ENCODE measurements at places on chromosomes 12 and 14.
A peak's percentile ranks its signal among the peaks of the same experiment; 100 is the strongest.

GRCh38 chr14:94470311-94470710 is 5.7 kb downstream of the SERPINA9 start:
- no peak for DNase-seq

DNA sequence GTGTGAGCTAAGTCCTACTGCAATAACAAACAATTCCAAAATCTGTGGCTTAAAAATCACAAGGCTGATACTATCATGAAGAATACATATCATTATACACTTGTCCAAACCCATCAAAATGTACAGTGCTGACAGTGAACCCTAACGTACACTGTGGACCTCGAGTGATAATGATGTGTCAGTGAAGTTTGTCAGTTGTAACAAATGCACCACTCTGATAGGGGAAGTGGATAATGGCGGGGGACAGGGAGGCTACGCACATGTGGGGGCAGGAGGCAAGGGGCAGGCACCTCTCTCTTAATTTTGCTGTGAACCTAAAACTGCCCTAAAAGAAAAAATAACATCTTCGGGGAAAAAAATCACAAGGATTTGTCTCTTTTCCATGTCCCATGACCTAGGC is 100.0 kb downstream of the VRK1 start:
- no peak for DNase-seq

GRCh38 chr12:103462675-103463074 is 33.1 kb downstream of the C12orf42 start:
- DNase-seq, result no peak

- DNase-seq, result peak; percentile 77
Observed at GRCh38 chr12:93624595-93625294, 52.3 kb downstream of the SOCS2 start.

DNA sequence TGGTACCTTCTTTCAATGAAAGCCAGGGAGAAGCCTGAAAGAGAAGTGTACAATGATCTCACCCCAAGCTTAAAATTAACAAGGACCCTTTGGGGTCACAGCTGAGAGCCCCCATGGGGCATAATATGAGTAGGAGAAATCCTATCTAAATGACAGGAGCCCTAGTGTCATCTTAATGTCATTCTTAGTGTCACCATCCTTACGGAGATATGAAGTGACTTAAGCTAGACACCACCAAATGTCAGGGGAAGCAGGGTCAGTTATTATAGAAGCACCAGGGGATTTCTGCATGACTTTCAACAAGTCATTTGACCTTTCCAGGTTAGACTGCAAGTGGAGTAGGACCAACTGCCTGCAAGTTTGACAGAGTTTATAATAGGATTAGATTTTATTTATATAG is 28.9 kb upstream of the STON2 start:
- no peak for DNase-seq

GRCh38 chr12:103768467-103769123 is 72.4 kb downstream of the NT5DC3 start:
- peak; percentile 67 for DNase-seq

GRCh38 chr14:97634751-97635150 is 837.6 kb downstream of the VRK1 start:
- DNase-seq, result peak; percentile 6

- DNase-seq, result no peak
Observed at GRCh38 chr14:104277416-104278213, 139.2 kb downstream of the KIF26A start.

- DNase-seq, result no peak
Observed at GRCh38 chr14:103223818-103224352, 100.6 kb downstream of the TNFAIP2 start.

DNA sequence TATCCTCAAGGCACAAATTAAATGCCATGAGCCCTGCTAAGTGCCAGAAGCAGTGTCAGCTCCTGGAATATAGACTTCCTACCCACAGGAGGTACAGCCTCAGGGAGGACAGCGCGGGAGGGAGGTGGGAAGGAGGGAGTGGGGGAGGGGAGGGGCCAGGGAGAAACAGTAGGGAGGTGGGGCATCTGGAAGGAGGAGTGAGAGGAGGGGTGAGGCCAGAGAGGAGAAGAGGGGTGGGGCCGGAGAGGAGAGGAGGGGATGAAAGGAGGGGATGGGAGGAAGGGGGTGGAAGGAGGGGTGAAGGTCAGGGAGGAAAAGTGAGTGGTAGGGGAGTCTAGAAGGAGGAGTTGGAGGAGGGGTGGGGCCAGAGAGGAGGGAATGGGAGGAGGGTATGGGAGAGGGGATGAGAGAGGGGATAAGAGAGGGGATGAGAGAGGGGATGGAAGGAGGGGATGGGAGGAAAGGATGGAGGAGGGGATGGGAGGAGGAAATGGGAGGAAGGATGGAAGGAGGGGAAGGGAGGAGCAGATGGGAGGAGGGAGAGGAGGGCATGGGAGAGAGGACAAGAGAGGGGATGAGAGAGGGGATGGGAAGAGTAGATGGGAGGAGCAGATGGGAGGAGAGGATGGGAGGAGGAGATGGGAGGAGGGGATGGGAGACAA is 9.2 kb upstream of the CCDC197 start:
- no peak for DNase-seq

GRCh38 chr14:55381561-55381960 is 30.1 kb downstream of the ATG14 start:
- no peak for DNase-seq

DNA sequence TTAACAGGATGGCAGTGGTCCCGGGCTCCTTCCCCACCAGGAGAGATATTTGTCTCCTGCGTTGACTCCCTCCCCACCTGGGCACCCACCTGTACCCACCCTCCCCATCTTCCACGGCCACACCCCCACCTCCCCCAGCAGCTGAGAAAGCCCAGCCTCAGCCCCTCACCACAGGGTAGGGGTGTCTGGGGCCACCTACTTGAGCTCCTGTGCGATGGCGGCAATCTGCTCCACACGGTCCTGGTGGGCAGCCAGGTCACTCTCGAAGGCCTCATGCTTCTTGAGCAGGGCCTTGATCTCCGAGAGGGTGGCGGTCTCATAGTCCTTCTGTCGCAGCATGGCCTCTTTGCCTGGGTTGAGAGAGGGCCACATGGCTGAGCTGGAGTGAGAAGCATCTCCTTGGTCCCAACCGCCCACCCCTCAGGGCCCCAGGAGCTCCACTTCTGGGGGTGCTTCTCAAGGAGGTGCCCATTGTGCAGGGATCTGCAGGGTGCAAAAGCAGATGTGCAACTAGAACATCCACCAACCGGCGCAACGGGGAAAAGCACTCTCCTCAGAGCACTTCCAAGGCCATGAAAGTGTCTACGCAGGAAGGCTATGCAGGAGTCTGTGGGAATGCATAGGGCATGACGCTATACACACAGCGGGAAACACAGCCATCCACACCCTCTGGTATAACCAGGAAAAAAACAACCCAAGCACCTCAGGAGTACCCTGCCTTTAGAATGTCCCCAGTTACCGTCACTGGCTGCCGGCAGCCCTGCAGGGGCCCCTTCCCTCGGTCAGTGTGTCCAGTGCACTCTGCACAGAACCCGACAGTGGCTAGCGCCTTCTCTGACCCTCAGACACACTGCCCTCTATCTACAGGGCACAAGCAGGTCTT is 92.6 kb upstream of the ZFP36L1 start:
- no peak for DNase-seq

DNA sequence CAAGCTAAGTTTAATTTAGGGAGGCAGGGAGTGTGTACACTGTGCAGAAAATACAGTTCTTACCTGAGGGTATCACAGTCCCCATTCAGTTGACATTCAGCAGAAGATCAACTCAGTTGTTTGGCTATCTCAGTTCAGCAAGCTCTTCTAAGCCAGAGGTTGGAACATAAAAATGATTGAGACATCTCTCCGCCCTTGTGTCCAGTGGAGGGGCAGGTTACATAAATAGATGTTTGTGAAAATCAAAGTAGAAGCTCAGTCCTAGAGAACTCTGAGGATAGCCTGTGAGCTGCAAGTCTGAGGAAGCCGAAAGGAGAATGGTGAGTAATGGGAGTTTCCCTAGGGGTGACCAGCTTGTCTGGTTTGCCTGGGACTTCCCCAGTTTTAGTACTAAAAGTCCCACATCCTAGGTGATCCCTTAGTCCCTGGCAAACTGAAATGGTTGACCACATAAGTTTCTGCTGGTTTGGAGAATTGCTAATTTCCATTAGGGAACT is 251.4 kb upstream of the ATP2B1 start:
- no peak for DNase-seq

- DNase-seq, result no peak
Observed at GRCh38 chr12:78914859-78915331, 50.3 kb downstream of the SYT1 start.

GRCh38 chr12:74849801-74850200 is 312.2 kb downstream of the ATXN7L3B start:
- peak; percentile 33 for DNase-seq

GRCh38 chr14:100022772-100023451 is 42.3 kb upstream of the EVL start:
- no peak for DNase-seq

DNA sequence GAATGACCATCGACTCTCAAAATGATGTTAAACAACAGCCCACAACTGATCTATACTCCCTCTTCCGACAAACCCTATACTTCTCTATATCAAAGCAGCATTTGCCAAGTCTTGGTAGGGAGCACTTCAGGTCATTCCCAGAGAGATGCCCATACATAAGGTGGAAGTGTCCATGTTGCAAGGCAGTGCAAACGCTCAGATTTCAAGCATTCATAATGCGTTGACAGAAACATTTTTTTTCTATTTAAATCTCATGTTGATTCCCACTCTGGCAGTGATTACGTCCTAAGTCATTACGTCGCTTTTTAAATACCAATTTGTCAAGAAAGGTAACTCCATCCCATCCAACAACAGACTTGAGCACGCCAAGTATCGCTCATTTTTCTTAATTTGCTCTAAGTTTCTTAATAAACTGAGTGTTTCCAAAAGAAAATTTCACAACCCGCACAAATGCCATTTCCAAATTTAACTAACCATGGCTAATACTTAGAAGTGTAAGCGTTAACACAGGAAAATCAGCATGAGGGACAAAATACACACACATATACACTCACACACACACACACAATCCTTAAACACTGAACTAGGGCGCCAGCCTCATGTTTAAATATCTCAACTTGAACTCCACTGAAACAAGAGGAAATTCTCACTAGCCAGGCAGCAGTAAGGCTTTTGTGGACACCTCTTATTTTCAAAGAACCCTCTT is 1.1 kb downstream of the GXYLT1 start:
- DNase-seq, result peak; percentile 43

DNA sequence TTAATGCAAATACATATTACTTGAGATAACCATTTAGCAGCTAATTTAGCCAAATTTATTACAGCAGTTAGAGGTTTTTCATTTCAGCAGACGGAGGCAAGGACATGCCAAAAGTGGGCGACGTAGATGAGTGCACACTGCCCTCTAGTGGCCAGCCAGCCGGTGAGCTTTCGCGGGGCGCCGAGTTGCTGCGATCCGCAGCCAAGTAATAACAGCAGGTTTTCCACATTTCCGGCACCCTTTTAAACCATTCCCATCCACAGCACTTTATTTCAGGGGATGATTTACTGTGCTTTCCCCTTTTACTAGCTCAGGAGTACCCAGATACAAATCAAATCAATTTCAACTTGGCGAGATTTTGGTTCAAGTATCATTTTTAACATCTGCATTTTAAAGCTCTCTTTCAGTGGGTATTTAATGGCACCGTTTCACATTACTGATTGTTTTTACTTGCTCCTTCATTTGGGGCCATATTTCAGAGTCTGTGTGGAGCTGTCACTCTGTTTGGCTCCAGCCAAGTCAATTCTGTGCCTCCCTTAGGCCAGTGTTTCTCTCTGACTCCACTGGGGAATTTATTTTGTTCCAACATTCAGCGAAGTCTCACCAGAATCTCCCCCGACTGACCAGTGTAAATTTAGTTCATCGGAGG is 158.0 kb downstream of the EGLN3 start:
- DNase-seq, result peak; percentile 69

- DNase-seq, result no peak
Observed at GRCh38 chr14:24238527-24239037, 3.8 kb downstream of the TINF2 start.

- DNase-seq, result no peak
Observed at GRCh38 chr12:69916544-69917235, 91.7 kb downstream of the MYRFL start.

DNA sequence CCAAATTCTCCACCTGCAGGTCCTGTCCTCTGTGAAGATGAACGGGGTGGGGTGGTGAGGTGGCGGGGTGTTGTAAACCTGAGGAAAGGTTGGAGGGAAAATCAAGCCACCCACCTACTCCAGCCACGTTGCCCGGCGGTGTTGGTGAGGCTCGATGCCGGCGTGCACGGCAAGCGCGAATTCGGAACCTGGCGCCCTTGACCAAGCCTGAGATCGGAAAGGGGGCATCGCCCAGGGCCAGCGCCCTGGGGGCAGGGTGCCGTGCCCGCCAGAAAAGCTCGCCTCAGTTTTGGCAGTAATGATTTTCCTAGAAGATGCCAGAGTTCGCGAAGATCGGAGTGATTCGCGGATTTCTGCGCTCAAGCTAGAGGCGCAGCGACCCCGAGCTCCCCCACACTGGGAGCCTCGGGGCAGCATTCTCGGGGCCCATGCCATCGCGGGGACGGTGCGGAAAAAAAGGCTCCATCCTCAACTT is 817 bp downstream of the STXBP6 start:
- no peak for DNase-seq

- peak; percentile 76 for DNase-seq
Observed at GRCh38 chr14:54503486-54503885, 6.2 kb upstream of the CGRRF1 start.

GRCh38 chr12:54350743-54351142 is 13.5 kb downstream of the GPR84 start:
- no peak for DNase-seq

GRCh38 chr12:94150240-94151121 is 2.1 kb downstream of the PLXNC1 start:
- DNase-seq, result no peak

- no peak for DNase-seq
Observed at GRCh38 chr12:59708484-59708883, 112.7 kb downstream of the SLC16A7 start.

DNA sequence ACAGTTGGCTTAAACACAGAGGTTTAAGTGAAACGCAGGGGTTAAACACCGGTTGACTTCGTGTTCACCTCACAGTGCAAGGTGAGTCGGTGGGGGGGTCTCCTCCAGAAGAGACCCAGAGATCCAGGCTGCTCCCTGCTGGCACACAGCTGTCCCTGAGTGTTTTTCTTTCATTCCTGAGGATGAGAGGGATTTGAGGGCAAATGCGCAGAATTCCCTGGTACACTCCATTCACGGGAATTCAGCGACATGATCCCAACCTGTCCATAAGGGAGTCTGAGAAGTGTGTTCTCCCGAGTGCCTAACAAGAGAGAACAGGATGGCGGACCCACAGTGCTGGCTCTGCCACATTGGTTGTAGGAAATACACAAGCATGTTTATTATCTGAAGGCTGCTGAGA is 107.2 kb upstream of the ESRRB start:
- DNase-seq, result no peak

GRCh38 chr12:109652977-109653264 is 60.7 kb upstream of the FAM222A start:
- DNase-seq, result no peak

- peak; percentile 15 for DNase-seq
Observed at GRCh38 chr12:66903782-66904396, 225.0 kb upstream of the GRIP1 start.
